Astrocyte (in vitro differentiated cells and primary cell): ENCODE measurements at places on chromosomes 1 and 21. TPM values are rescaled to one million over a fixed set of nuclear protein-coding genes. Genes with fewer than 3 reads are reported as not detected.

Gene PPP1R12B
- total RNA-seq, result 9.8 and 12.2 TPM in 2 replicates

DNA sequence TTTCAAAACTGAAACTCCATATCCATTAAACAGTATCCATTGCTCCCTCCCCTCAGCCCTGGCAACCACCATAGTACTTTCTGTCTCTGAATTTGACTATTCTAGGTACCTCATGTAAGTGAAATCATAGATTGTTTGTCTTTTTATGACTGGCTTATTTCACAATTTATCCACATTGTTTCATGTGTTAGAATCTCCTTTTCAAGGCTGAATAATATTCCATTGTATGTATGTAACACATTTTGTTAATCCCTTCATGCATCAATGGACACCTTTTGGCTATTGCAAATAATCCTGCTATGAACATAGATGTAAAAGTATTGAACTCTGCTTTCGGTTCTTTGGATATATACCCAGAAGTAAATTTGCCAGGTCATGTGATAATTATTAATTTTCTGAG is 37.5 kb downstream of the AGO3 start:
- H3K4me3 ChIP-seq, result no peak overlapping the region
- no peak overlapping the region for H3K27ac ChIP-seq
- H3K27me3 ChIP-seq, result no peaks in the 10 kb centered on the region
- DNase-seq, result no peak
- H3K4me1 ChIP-seq, result no peaks in the 10 kb centered on the region

Gene RGS2
- total RNA-seq, result 10.5 and 13.8 TPM in 2 replicates

DNA sequence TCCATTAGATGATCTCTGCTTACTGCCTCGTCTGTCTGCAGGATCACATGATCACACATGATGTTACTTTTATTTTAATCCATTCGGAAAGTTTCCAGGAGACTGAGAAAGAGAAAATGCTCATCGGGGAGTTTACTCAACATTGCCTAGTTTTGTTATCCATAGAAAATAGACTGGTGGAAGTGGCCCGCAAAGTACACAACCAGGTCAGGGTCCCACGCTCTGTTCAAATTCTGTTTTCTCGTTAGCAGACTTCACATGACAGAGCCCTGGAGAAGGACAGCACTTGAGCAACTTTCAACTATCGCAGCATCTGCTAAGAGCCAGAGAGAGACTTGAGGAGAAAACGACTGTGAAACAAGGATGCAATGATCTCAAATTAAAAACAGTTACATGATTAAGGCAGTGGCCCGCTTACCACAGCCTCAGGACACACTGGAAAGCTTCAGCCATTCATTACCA is 44.2 kb downstream of the ADAMTS1 start:
- H3K4me3 ChIP-seq, result no peak overlapping the region
- no peak overlapping the region for H3K27ac ChIP-seq
- no peaks in the 10 kb centered on the region for H3K36me3 ChIP-seq

Gene SPRR1B
- total RNA-seq, result 0.39 and 0.50 TPM in 2 replicates

Gene MTARC1
- 4.5 and 8.5 TPM in 2 replicates for total RNA-seq

DNA sequence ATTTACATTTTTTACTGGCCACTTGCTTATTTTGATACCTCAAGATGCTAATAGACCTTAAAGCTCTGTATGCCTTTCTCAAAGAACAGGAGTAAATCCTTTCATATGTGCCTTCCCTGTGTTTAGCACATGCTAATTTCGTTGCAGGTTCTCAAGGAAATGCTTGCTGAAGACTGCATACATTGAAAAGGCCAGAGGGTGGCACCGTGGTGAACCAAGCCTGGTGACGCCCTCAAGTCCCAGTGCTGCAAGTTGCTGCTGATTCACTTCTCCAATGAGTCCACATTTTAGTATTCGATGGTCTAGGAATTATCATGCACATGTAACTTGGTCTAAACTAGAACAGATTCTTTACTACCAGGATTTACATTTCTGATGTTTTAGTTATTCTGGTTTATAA is 94.1 kb downstream of the CLDN17 start:
- no peaks in the 10 kb centered on the region for H3K36me3 ChIP-seq
- DNase-seq, result no peak
- no peak overlapping the region for H3K4me3 ChIP-seq
- H3K27me3 ChIP-seq, result no peaks in the 10 kb centered on the region
- no peaks in the 10 kb centered on the region for H3K4me1 ChIP-seq

DNA sequence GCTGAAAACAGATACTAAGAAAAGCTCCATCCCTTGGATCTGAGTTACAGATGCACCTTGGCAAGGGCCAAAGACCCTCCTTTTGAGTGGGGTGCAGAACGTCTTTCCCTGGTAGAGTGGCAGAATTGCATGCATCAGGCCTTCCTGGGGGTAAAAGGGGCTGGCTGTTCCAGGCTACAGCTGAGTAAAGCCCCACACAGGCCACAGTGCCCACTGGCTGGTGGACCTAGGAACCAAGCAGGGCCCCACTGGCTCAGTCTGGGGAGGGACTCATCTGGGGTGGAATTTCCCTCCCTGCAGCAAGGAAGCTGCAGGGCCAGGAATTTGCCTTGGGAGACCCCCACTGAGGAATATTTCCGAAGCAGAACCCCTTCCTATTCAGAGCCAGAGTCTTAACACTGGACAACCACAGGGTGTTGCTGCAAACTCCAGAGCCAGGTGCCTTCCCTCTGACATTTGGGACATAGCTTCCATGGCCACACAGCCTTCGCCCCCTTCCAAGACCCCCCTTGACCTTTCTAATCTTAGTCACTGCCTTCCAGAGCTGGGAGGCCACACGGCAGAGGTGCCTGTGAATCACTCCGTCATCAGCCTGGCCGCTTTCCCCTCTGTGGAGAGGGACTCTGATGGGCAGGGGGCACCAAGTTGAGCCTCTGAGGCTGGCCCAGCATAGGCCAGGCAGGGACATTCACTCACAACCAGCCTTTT is 52.5 kb downstream of the LACTBL1 start:
- peaks cover under 1% of the 10 kb centered on the region for H3K27me3 ChIP-seq
- H3K27ac ChIP-seq, result no peak overlapping the region
- DNase-seq, result no peak
- no peak overlapping the region for H3K4me3 ChIP-seq

DNA sequence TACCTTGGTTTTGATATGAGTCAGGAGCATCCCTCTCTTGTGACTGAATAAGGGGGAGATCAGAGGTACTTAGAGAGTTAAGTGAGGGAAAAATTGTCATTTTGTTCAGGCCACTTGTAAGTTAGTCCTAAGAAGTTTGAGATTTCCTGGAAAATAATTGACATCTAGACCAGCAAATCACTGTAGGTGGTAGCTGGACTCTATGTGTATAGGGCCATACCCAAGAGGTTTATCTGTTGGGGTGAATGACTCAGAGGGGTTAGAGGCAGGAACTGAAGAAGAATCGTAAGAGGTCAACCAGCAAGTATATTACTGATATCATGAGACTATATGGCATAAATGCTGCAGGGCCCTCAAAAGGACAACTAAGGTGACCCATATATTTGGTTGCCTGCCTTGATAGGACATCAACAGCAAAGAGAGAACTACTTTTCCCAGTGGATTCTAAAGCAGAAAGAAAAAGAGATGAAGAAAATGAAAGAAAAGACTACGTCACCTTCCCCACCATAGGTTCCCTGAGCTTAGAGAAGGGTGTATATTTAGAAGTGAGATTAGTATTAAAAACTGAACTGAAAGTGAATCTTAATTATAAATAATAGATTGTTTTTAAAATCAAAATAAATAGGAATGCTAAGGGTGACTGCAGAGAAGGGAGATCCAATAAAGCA is 8.0 kb upstream of the RNPC3 start:
- no peaks in the 10 kb centered on the region for H3K36me3 ChIP-seq
- peaks cover 20% of the 10 kb centered on the region for H3K4me1 ChIP-seq
- H3K27ac ChIP-seq, result peak overlapping the region; percentile 34
- peak; percentile 16 for DNase-seq

DNA sequence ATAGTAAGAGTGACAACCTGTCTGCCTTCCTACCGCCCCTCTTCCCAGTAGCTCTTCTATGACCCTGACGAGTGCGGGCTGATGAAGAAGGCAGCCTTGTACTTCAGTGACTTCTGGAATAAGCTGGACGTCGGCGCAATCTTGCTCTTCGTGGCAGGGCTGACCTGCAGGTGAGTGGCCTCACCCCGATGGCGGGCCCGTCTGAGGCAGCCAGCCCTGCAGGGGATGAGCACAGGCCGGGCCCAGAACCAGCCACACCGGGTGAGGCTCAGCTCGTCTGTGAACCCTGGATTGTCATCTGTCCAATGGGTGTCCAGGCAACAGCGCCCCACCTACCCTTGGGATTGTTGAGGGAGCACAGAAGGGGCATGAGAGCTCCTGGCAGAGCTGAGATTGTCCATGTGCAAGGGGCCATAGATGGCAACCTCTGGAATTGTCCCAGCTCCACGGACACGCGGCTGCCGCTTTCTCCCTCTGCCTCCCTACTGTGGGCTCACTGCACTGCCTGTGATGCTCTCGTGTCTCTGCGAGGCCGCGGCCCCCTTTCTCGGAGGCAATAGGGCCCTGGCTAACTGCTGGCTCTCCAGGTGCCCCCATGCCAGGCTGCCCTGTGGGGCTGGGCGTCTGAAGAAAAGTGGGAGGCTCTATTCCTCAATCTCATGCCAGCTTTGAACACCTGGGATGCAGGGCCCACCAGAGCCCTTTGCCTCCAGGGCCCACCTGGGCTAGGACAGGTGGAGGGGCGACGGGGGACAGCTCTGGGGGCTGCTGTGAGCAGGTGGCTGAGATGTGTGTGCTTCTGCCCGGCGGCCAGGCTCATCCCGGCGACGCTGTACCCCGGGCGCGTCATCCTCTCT is 50.0 kb upstream of the LRRC3 start:
- no peaks in the 10 kb centered on the region for H3K36me3 ChIP-seq
- no peak for DNase-seq
- no peaks in the 10 kb centered on the region for H3K27me3 ChIP-seq
- H3K4me1 ChIP-seq, result no peaks in the 10 kb centered on the region
- no peak overlapping the region for H3K4me3 ChIP-seq
- no peak overlapping the region for H3K27ac ChIP-seq

DNA sequence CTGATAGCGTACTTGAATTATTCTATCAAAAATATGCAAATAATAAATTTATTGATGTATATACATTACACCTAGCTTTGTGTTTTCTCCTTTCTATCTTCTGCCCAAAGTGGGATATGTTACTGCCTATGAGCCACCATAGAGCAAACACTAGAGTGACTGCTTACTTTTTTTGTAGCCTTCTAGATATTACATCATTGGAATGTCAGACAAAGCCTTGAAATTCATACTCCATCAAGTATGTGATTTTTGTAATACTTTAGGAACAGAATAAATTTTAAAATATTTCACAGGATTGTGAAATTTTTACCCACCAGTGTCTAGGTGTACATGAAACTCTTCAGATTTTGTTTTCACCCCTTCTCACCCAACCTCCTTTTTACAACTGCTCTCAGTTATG is 787.6 kb downstream of the USP25 start:
- H3K27me3 ChIP-seq, result no peaks in the 10 kb centered on the region
- H3K27ac ChIP-seq, result no peak overlapping the region
- peaks cover 7% of the 10 kb centered on the region for H3K4me1 ChIP-seq
- H3K4me3 ChIP-seq, result no peak overlapping the region

- no peak overlapping the region for H3K4me3 ChIP-seq
- no peak overlapping the region for H3K27ac ChIP-seq
- peaks cover 37% of the 10 kb centered on the region for H3K36me3 ChIP-seq
- no peak for DNase-seq
Measured at GRCh38 chr21:43797925-43798715, 8.7 kb downstream of the RRP1 start.

DNA sequence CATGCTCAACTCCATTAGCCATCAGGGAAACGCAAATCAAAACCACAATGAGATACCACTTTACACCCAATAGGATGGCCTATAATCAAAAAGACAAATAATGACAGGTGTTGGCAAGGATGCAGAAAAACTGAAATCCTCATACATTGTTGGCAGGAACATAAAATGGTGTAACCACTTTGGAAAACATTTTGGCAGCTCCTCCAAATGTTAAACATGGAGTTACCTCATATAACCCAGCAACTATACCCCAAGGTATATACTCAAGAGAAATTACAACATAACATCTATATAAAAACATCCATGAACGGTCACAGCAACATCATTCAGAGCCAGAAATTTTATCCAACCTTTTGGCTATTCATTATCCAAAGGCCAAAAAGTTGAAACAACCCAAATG is 11.6 kb downstream of the EIF4G3 start:
- H3K27ac ChIP-seq, result no peak overlapping the region
- H3K36me3 ChIP-seq, result peaks cover 4% of the 10 kb centered on the region
- DNase-seq, result no peak
- no peak overlapping the region for H3K4me3 ChIP-seq
- no peaks in the 10 kb centered on the region for H3K27me3 ChIP-seq

GRCh38 chr1:80646053-80646452 is 1154.7 kb upstream of the ADGRL2 start:
- no peaks in the 10 kb centered on the region for H3K36me3 ChIP-seq
- H3K4me3 ChIP-seq, result no peak overlapping the region
- H3K27ac ChIP-seq, result no peak overlapping the region
- H3K27me3 ChIP-seq, result no peaks in the 10 kb centered on the region

DNA sequence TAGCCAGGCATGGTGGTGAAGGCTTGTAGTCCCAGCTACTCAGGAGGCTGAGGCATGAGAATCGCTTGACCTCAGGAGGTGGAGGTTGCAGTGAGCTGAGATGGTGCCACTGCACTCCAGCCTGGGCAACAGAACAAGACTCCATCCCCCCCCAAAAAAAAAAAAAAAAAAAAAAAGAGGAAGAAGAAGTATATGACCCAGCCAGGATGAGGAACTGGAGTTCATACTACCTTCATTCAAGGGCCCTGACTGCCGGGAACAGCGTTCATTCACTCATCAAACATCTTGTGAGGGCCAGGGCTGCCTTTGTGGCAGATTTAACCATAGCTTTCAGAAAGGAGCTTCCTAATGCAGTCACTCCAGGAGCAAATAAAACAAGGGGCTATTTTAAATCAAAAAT is 127.6 kb downstream of the MRPS6 start:
- no peak for DNase-seq
- peaks cover 14% of the 10 kb centered on the region for H3K4me1 ChIP-seq
- no peaks in the 10 kb centered on the region for H3K36me3 ChIP-seq
- no peak overlapping the region for H3K27ac ChIP-seq

DNA sequence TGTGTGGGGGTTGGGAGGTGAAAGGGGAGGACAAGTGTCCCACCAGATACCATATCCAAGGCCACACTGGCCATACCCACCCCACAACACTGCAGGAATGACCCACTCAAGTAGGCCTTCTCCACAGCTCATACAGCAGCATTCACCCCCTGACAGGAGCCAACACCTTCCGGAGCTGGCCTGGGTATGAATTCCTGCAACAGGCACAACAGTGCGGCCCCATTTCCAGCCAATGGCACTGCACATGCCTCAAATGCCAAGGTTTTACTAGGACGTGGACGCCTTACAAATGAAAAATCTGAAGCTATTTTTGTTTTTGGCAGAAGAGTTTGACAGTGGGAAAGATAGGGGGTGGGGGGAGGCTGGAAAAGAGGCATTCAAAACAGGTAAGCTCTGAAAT is 2.0 kb downstream of the KCND3 start:
- no peak for DNase-seq
- no peaks in the 10 kb centered on the region for H3K36me3 ChIP-seq
- H3K27ac ChIP-seq, result no peak overlapping the region
